ENCODE measurements at places on chromosomes 5 and 9.
A peak's percentile ranks its signal among the peaks of the same experiment; 100 is the strongest.

GRCh38 chr5:76379316-76379715 is 23.8 kb upstream of the IQGAP2 start:
- DNase-seq, result no peak

DNA sequence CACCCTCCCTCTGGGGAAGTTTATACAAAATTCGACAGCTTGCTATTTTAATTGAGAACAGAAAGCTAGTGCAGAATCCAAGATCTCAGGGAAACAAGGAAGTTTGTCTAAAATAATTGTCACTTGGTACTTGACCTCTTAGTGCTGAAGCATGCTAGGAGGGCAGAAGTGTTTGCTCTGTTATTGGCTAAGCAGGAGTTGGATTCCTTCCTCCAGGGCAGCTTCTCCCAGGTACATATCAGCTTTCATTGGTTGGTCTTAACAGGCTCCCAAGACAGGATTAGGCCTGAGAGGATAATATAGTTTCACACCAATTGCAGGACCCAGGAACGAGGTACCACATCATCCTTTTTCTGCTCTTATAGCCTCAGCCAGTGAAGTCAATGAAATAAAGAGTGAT is 432.8 kb downstream of the IRX1 start:
- DNase-seq, result no peak

DNA sequence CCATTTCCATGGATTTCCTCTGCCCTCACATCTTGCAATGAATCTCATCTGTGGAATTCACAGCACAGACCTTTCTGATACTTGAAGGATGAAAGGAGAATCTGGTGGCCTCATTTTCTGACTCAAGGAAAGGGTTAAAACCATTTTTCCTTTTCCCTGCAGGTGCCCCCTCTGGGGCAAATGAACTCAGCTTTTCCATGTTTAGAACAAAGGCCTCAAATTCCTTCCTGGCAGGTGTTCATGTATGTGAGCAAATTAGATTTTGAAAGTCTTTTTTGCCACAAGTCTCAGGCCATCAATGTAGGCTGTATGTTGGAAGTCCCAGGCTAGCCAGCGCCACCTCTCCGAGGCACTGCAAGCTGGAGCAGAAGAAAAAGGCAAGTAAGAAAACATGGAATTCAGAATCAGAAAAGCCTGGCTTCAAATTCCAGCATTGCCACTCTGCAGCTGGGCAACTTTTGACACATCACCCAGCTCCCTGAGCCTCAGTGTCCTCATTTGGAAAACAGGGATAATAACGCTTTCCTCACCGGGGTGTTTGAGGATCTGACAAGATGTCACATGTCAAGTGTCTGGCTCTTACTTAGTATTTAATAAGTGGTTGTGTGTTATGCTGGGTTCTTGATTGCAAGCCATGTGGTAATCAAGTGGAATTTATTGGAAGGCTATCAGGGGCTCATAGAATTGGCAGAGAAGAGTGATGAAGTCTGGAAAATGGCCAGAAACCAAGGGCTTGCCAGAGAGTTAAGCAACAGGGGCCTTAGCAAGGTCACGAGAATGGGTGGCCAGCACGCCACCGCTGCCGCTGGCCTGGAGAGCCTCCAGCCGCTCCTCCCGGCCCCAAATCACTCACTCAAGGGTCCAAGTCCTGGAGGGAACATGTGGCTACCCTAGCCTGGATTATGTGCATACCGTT is 48.4 kb upstream of the SMIM23 start:
- DNase-seq, result peak; percentile 39

GRCh38 chr9:93207860-93208734 is 24.2 kb downstream of the WNK2 start:
- DNase-seq, result no peak

GRCh38 chr5:103902893-103903292 is 340.3 kb upstream of the NUDT12 start:
- DNase-seq, result no peak

DNA sequence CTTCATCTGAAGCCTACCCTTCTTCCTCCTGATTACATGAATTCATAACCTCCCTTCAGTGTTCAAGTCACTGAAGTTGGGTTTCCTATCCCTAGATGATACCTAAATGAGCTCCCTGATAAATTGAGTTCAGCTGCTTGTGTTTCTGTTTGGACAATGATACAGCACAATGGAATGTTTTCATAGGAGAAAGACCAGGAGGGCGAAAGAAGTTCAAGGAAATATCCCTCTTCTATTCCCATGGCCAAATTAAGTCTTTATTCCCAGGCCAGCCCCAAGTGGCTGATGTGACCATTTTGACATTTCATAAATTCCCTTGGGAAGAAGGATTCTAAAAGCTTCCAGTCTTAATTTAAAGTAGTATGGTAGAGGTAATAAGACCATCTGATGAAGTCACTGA is 555.8 kb upstream of the CLINT1 start:
- no peak for DNase-seq

GRCh38 chr5:34045996-34046395 is 3.0 kb upstream of the C1QTNF3 start:
- DNase-seq, result no peak

- DNase-seq, result no peak
Observed at GRCh38 chr5:1291611-1292080, 3.2 kb downstream of the TERT start.
